Stimulated activated CD4-positive, alpha-beta T cell treated with anti-CD3 and anti-CD28 coated beads, Interleukin-1b, Interleukin-23, amount 100 ng/mL, for 1 hour (primary cell): ENCODE measurements at places on chromosomes 7 and 10.

DNA sequence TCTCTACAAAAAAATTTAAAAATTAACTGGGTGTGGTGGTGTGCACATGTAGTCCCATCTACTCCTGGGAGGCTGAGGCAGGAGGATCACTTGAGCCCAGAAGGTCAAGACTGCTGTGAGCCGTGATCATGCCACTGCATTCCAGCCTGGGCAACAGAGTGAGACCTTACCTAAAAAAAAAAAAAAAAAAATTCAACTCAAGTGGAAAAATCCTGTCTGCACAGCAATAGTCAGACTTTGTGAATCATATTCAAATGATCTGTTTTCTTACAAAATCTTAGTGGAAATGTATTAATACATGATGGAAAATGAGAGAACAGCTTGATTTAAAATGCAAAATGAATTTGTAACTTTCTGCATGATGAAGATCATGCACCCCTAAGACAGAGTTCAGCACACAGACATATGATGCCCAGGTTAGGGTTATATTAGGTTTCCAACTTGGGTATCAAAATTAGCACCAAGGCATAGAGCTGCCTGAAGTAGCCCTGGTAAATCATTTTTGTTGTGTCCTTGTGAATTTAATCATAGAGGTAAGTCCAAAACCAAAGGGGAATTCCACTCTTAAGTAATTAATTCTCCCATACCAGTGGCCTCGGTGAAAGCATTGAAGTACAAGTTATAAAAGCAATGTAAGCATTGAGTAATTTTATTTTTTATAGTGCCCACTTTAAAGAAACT lies 93.8 kb downstream of the ADD3 start:
- DNase-seq, result no peak

- no peak for DNase-seq
These were observed 41.5 kb upstream of the PDGFA start for GRCh38 chr7:560966-561630.

GRCh38 chr10:50582766-50583762 lies 40.7 kb downstream of the SGMS1 start:
- DNase-seq, result no peak

DNA sequence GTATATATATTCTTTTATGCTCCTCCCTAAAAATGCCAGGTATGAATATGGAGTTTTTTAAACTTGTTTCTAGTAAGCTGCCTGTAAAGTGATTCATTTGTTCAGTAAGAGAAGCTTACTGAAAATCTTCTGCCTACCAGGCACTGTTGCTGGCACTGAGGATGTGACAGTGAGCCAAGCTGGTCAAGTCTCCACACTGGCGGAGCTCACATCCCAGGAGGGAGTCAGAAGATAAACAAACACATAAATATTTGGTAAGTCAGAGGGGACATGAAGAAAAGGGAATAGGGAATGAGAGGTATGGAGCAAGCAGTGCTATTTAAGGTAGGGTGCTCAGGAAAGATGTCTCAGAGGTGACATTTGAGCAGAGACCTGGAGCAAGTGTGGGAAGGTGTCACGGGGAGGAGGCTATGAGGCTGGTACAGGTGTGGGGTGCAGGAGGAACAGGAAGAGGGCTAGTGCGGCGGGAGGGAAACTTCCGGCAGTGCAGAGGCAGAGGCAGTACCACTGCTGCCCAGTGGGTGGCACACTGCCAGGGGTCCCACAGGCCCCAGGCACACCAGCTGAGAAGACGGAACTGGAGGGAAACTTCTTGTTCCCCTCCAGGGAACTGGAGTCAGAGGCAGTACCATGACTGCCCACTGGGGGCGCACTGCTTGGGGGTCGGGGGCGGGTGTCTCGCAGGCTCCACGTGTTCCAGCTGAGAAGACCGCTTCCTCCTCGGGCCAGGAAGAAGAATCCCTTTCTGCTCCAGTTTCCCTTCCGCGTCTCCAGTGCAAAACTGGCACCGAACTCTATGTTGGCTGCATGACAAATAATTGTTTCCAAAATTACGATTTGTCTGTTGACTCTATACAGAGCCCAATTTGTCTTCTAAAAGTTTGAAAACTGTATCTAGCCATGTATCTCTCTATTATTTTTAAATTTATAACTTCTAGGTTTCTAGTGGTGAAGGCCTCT lies 161.0 kb downstream of the TEX36 start:
- DNase-seq, result no peak

GRCh38 chr7:2802504-2803341 lies 41.4 kb downstream of the GNA12 start:
- no peak for DNase-seq

- DNase-seq, result no peak
These were observed 16.1 kb upstream of the SYPL1 start for GRCh38 chr7:106127984-106128780.

GRCh38 chr10:52447931-52448353 lies 133.9 kb downstream of the DKK1 start:
- DNase-seq, result no peak

DNA sequence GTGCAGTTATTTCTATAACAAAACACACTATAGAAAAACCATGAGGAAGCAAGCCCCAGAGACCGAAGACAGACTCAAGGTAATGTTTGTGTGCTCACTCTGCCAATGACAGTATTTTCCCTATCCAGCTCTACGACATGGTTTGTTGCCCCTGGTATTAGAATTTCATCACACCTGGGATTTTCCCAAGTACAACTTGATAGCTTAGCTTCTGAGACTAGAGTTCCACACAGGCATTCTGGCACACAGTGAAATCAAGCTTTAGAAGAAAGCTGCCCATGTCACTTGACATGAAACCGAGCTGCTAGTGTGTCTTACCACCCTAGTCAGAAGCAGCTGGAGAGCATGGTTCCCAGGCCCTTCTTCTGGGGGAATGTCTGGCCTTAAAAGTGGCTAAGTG lies 44.1 kb upstream of the AKR1E2 start:
- no peak for DNase-seq

- no peak for DNase-seq
These were observed 61.1 kb upstream of the IL6 start for GRCh38 chr7:22665923-22666322.

- DNase-seq, result no peak
These were observed 57.6 kb upstream of the PDGFA start for GRCh38 chr7:577278-577665.

GRCh38 chr10:49400365-49400764 lies 4.5 kb upstream of the DRGX start:
- no peak for DNase-seq

GRCh38 chr7:77430927-77431326 lies 14.8 kb upstream of the GSAP start:
- no peak for DNase-seq

GRCh38 chr7:5533821-5534367 lies 110.3 kb upstream of the TNRC18 start:
- DNase-seq, result no peak

DNA sequence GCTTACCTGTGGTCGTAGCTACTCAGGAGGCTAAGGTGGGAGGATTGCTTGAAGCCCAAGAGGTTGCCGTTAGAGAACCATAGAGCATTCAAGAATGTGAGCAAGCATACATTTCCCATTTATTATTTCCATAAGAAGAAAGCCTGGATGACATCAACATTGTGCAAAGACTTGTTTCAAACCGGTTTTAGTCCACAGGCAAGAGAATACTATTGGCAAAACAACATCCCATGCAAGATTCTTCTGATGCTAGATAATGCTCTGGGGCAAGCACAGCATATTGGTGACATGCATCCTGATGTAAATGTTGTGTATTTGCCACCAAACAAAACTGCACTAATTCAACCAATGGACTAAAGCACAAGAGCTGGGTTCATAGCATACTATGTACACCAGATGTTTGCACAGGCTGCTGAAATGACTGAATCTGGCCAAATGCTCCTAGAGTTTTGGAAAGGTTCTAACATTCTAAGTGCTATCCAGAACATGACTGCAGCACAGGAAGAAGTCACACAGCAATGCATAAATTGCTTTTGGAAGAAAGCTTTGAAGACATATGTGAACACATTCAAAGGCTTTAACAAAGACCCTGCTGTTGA lies 42.6 kb downstream of the OTUD1 start:
- no peak for DNase-seq

DNA sequence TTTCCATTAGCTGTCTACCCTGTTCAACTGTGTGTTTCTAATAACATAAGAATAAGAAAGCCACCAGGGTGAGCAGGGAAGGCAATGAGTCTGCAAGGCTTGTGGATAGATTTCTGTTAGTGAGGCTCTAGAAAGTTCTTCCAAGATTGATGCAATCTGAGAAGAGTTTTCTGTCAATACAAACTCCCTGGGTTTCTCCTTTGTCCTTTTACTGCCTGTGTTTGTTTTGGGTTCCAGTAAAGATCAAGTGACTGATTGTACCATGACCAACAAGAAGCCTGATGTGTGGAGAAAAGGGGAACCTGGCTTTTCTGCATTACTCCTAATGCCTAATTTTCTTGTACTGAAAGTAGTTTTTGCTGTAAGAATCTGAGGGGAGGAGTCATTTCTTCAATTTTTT lies 139.9 kb downstream of the CFTR start:
- no peak for DNase-seq

DNA sequence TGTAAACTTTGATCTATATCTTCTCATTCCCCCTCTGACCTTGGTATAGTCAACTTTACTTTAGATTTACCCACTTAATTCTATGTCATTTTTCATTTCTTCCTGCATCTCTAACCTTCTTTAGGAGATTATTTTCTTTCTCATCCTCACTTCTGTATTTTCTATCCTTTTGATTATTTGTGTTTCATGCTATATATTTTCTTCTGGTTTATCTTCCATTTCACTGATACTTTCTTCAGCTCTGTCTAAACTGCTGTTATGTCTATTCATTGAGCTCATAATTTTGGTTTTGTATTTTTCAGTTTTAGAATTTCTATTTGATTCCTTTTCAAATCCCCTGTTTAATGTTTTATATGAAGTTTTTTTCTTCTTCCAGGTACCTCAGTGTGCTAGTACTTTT lies 171.1 kb upstream of the LYZL1 start:
- DNase-seq, result no peak

GRCh38 chr7:26553582-26553981 lies 261.9 kb downstream of the SNX10 start:
- no peak for DNase-seq

- DNase-seq, result no peak
These were observed 146.8 kb downstream of the ARHGAP22 start for GRCh38 chr10:48457949-48458661.

DNA sequence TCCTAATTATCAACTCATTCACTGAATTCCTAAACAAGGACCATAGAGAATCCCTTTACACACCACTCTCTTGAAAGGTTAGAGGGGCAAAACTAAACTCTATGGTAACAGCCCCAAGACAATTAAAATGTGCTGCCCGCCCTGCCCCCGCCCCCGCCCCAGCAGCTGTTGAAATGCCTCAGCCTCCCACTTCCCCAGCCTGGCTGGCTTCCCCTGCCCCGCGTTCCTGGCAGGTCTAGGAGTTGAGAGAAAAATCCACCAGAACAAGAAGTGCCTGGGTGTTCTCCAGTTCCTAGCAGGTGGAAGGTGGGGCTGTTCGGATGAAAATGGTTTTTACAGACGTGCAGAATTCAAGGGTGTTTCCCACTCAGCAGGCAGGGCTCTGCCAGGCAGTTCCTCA lies 109.5 kb upstream of the ZEB1 start:
- no peak for DNase-seq

DNA sequence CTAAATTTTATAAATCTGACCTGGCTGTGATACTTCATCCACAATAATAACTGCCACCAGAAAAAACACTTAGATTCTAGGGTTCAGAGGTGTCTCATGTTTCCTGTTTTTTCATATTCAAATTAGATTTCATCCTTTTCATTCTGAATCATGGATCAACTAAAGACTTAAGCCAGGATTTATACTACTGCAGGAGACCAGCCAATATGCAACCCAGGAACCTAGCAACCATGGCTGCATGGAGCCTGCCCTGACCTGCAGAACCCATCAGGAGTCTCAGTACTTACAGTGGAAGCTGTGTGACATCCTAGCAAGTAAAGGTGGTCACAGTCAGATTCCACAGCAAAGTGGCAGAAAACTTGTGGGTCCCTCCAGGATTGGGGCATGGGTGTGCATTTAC lies 40.5 kb upstream of the RNF148 start:
- DNase-seq, result no peak

DNA sequence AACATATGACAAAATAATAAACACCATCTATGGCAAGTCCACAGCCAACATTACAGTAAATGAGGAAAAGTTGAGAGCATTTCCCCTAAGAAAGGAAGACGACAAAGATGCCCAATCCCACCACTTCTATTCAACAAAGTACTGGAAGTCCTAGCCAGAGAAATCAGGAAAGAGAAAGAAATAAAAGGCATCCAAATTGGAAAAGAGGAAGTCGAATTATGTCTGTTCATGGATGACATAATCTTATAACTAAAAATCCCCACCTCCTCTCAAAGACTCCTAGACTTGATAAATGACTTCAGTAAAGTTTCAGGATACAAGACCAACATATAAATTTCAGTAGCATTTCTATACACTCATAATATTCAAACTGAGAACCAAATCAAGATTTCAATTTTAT lies 288.5 kb upstream of the POT1 start:
- DNase-seq, result no peak

- DNase-seq, result no peak
These were observed 38.0 kb upstream of the CACNA2D1 start for GRCh38 chr7:82481499-82482097.

GRCh38 chr7:67484244-67484751 lies 487.7 kb downstream of the TYW1 start:
- DNase-seq, result no peak

- no peak for DNase-seq
These were observed 66.0 kb downstream of the IPMK start for GRCh38 chr10:58201704-58202103.

GRCh38 chr7:4127909-4128560 lies 554.1 kb upstream of the FOXK1 start:
- DNase-seq, result no peak

DNA sequence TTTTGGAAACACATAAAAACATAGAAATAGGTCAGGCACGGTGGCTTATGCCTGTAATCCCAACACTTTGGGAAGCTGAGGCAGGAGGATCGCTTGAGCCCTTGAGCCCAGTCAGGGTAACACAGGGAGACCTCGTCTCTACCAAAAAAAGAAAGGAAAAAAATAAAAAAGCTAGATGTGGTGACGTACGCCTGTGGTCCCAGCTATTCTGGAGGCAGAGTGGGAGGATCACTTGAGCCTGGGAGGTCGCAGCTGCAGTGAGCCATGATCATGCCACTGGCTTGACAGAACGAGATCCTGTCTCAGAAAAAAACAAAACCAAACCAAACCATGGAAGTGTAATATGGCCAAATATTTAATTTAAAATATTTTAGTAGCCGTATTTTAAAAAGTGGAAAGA lies 55.6 kb downstream of the MCU start:
- DNase-seq, result no peak

DNA sequence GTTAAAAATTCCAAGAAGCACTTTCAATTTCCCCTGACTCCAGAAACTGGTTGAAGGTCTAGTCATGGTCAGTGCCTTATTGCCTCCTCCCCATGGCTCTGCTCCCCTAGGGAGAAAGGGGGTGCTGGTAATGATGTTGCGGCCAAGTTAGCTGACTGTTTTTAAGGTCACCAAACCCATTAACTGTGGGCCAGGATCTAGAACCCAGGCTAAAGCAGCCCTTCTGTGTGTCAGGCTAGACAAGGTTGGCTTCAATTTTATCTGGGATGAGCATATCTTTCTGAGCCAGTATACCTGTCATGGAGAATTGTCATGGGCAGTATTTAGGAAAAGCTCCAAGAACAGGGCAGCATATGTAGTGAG lies 11.2 kb upstream of the HOXA13 start:
- DNase-seq, result no peak
